Left ventricle myocardium inferior (tissue), 1 donor: ENCODE measurements at places on chromosomes 13 and 19. TPM values are rescaled to one million over a fixed set of nuclear protein-coding genes. Genes with fewer than 3 reads are reported as not detected.

The EFNA2 gene
- total RNA-seq = not detected

DNA sequence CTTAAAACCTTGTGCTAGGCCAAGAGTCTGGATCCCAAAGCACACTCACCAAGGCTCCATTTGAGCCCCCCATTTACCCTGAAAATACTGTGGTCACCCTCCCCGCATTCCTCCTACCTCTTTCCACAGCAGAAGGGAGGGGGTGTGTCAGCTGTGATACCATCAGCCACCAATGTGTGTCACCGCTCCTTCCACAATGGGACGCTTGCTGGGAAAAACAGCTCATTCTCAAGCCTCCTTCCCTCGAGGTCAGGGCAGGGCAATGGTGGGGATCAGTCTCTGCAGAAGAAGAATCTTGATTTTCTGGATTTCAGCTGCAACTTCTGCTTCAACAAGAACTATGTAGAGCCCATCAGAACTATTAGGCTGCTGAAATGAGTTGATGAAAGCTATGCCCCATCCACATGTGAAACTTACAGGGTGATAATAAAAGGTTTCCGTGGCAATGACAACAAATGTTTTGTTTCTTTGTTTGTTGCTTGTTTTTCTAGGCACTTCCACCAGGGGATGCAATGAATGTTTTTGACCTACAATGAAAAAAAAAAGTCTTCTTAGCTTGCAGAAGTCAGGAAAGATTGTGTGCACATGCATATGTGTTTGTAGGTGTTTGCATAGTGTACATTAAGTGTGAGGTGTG is 26.4 kb upstream of the ZNF507 start:
- DNase-seq = no peak

DNA sequence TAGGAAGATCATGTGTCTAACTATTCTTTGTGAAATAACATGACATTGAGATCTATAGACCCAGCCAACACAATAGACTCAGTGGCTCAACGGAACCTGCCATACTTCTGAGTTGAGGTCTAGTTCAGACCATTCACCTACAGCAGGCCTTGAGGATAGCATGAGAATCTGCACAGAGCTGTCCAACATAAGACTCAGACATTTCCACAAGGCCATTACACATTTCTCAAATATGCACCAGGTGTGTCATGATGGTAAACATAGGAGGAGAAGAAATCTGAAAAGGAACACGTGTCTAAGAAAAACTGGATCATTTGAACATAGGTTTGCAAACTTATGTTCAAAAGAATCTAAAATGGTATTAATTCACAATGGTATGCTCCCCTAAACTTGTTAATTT is 421.4 kb downstream of the SLITRK6 start:
- no peak for DNase-seq

- DNase-seq = no peak
These were observed 1.6 kb downstream of the CEACAM16 start for GRCh38 chr19:44700547-44700946.

GRCh38 chr19:35449359-35450043 is 1.4 kb downstream of the FFAR2 start:
- DNase-seq = no peak
